ENCODE measurements at places on chromosomes 7 and 10. TPM values are rescaled to one million over a fixed set of nuclear protein-coding genes. Genes with fewer than 3 reads are reported as not detected.

DNA sequence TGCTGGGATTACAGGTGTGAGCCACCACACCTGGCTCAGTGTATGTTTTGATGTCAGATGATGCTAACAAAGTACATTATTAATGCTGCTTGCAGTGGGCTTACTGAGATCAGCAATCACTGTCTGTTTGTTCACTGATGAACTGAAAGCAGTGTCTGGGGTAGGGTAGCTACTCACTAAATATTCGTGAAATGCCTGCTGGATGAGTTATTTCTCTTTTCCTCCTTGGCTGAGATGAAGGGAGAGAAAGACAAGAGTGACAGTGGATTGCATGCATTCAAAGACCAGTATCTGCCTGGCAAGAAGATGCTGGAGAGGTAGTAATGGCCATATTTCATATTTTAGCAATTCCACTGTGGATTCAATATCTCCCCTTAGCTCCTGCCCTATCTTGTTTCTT lies 32.3 kb downstream of the FAM107B start:
- DNase-seq, result no peak
- no peak overlapping the region for H3K4me3 ChIP-seq

GRCh38 chr7:36127075-36127740 lies 25.8 kb upstream of the EEPD1 start:
- DNase-seq, result no peak
- peak overlapping the region; percentile 84 for H3K27ac ChIP-seq
- no peak overlapping the region for H3K4me3 ChIP-seq
- H3K27me3 ChIP-seq, result no peaks in the 10 kb centered on the region
- peaks cover 26% of the 10 kb centered on the region for H3K4me1 ChIP-seq
- H3K36me3 ChIP-seq, result no peaks in the 10 kb centered on the region

GRCh38 chr7:33687625-33688024 lies 217.7 kb upstream of the BMPER start:
- no peak for DNase-seq
- no peaks in the 10 kb centered on the region for H3K4me1 ChIP-seq
- H3K4me3 ChIP-seq, result no peak overlapping the region
- no peaks in the 10 kb centered on the region for H3K36me3 ChIP-seq

DNA sequence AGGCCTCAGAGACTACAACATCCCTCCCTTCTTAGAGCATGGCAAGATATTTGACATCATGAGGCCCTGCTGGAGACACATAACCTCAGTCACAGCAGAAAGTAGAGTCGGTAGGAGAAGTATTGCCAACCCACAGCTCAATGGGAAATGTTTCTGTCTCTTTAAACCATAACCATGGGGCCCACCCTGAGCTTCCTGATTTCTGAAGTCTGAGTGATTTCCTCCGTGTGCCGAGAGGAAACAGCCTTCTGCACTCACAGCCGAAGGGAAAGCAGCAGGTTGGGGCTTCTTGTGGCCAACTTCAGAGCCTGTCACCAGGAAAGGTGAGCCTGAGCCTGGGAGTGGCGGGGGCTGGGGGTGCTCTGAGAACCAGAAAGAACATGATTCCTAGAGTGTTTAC lies at the start of gene GIMAP1:
TSS of gene GIMAP1 (plus strand) at position 246 of the 400 bp plus-strand sequence. CDS start 2,435 bp downstream, outside the sequence.
- no peaks in the 10 kb centered on the region for H3K27me3 ChIP-seq
- peak within 1 kb of the TSS; percentile 85 for H3K27ac ChIP-seq
- no peak for DNase-seq
- H3K4me3 ChIP-seq, result peak within 1 kb of the TSS; percentile 17
- H3K4me1 ChIP-seq, result no peaks in the 10 kb centered on the region

DNA sequence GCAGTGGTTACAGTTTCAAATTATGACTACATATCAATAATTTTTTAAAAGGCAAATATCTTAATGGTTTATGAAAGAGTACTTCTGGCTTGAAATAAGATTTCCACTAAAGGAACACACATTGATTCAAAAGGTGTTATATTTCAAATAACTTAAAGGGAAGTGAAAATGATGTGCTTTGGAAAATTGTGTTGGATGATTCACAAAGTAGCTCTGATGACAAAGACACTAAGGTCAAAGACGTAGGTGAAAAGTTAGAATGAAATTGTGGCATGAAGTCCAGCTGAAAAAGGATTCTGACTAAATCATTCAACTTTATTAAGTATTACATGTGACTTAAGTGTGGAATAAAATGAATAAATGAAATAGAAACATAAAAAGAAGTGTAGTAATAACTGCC lies 20.8 kb upstream of the OR2A5 start:
- no peak overlapping the region for H3K27ac ChIP-seq
- H3K4me1 ChIP-seq, result no peaks in the 10 kb centered on the region
- H3K4me3 ChIP-seq, result no peak overlapping the region
- H3K27me3 ChIP-seq, result no peaks in the 10 kb centered on the region

GRCh38 chr10:73887294-73888039 lies 13.1 kb upstream of the CAMK2G start:
- peak overlapping the region; percentile 0 for H3K4me3 ChIP-seq
- peaks cover 28% of the 10 kb centered on the region for H3K4me1 ChIP-seq
- no peaks in the 10 kb centered on the region for H3K36me3 ChIP-seq
- no peaks in the 10 kb centered on the region for H3K27me3 ChIP-seq

DNA sequence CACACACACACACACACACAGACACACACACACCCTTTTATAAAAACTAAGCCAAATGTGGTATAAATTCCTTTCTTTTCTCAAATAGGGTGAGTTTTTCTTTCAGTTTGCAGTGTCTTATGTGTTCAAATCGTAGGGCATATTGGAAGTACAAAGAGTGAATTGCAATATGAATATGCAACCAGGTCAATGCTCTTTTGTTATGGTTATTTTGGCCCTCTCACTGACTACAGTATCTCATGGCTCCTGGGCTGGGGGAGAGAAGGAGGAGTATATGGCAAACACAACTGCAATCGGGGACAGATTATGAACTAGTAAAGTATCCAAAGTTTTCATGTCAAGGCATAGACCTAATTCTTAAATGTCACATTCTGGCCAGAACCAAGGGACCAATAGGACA lies 301.9 kb downstream of the PLXDC2 start:
- DNase-seq, result no peak
- H3K4me1 ChIP-seq, result no peaks in the 10 kb centered on the region
- no peak overlapping the region for H3K27ac ChIP-seq
- H3K36me3 ChIP-seq, result no peaks in the 10 kb centered on the region

GRCh38 chr10:62093863-62094291 lies 174.8 kb downstream of the RTKN2 start:
- H3K4me1 ChIP-seq, result no peaks in the 10 kb centered on the region
- H3K27me3 ChIP-seq, result no peaks in the 10 kb centered on the region
- H3K36me3 ChIP-seq, result peaks cover 25% of the 10 kb centered on the region
- H3K4me3 ChIP-seq, result no peak overlapping the region
- H3K27ac ChIP-seq, result peak overlapping the region; percentile 38

DNA sequence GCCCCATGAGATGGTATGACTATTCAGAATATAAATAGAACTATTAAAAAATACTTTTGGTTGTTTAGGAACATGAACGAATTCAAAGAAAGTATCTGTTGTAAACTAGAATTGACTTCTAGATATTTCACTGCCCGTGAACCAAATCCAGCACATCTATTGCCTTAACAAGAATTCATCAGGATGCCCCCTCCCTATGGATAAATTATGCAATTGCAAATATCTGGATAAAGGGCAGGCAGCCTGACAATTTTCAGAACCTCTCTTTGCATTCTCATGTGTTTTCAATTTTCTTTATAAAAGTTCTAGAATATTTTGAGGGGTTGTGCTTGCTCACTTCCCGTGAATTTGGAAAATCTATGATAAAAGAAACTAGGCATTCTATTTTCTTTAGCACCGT lies 822.1 kb upstream of the SORCS1 start:
- no peaks in the 10 kb centered on the region for H3K4me1 ChIP-seq
- H3K27me3 ChIP-seq, result no peaks in the 10 kb centered on the region
- no peak for DNase-seq
- H3K4me3 ChIP-seq, result no peak overlapping the region
- H3K27ac ChIP-seq, result no peak overlapping the region
- H3K36me3 ChIP-seq, result no peaks in the 10 kb centered on the region

DNA sequence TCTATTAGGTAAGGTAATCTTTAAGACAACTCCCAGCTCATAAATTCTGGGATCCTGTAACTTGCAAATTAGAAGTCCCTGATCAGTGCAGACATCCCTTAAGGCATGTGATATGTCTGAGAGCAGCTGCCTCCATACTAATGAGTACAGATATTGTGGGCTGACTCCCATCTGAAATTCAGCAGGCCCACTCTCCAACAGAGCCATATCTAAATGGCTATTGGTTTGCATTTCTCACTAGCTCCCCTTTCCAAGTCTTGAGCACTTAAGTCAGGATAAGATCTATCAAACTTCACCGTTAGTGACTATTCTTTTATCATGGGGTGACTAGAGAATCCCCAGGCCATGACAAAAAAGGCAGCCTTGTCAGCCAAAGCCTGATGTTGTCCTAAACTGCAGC lies 785.4 kb downstream of the IPMK start:
- H3K36me3 ChIP-seq, result no peaks in the 10 kb centered on the region
- H3K27me3 ChIP-seq, result no peaks in the 10 kb centered on the region

Gene EVX1
- not detected for total RNA-seq

Gene OR2A1
- not detected for total RNA-seq

Gene OR13A1
- 0.09 TPM for total RNA-seq

Data from esophagus squamous epithelium (tissue), 5 donors.